CD4-positive, alpha-beta T cell (primary cell): ENCODE measurements at places on chromosomes 1 and 21. TPM values are rescaled to one million over a fixed set of nuclear protein-coding genes. Genes with fewer than 3 reads are reported as not detected.

DNA sequence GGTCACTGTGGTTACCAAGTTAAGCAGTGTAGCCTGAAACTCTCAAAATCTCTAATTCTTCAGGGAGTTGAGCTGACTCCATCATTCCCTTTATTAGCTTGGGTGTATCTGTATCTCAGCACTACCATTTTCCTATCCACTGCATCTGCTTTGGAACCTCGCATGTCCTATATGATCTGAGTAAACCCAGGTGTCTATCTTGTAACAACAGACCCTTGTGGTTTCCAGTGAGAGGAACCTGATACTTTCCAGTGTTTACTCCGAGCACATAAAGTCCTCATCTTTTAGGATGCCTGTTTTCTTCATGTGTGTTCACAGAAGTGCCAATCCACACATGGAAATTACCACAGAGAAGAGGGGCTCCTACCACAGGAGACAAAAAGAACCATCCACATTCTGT is 650.4 kb downstream of the LMO4 start:
- H3K27me3 ChIP-seq, result no peaks in the 10 kb centered on the region
- no peak overlapping the region for H3K4me3 ChIP-seq
- H3K36me3 ChIP-seq, result no peaks in the 10 kb centered on the region
- no peaks in the 10 kb centered on the region for H3K4me1 ChIP-seq

SEMA4A gene
- 10.1 TPM for total RNA-seq

GRCh38 chr1:14421977-14422609 is 176.4 kb upstream of the KAZN start:
- no peaks in the 10 kb centered on the region for H3K4me1 ChIP-seq
- H3K27ac ChIP-seq, result no peak overlapping the region
- no peaks in the 10 kb centered on the region for H3K27me3 ChIP-seq
- DNase-seq, result no peak

GRCh38 chr1:182164273-182164672 is 102.8 kb upstream of the ZNF648 start:
- no peaks in the 10 kb centered on the region for H3K36me3 ChIP-seq
- H3K27ac ChIP-seq, result no peak overlapping the region
- no peak overlapping the region for H3K4me3 ChIP-seq
- no peaks in the 10 kb centered on the region for H3K4me1 ChIP-seq
- DNase-seq, result no peak

- no peaks in the 10 kb centered on the region for H3K27me3 ChIP-seq
- no peaks in the 10 kb centered on the region for H3K36me3 ChIP-seq
- H3K4me3 ChIP-seq, result no peak overlapping the region
- H3K27ac ChIP-seq, result no peak overlapping the region
- no peaks in the 10 kb centered on the region for H3K4me1 ChIP-seq
- DNase-seq, result no peak
These were observed 27.0 kb upstream of the TIAM1 start for GRCh38 chr21:31370893-31371544.

PGBD2 gene
- 0.85 TPM for total RNA-seq

- H3K4me3 ChIP-seq, result no peak overlapping the region
- H3K27ac ChIP-seq, result no peak overlapping the region
- peaks cover 17% of the 10 kb centered on the region for H3K4me1 ChIP-seq
- DNase-seq, result no peak
- H3K27me3 ChIP-seq, result no peaks in the 10 kb centered on the region
These were observed 2.7 kb downstream of the DISP1 start for GRCh38 chr1:222817529-222817928.

GRCh38 chr1:87638636-87639035 is 310.0 kb downstream of the LMO4 start:
- no peak for DNase-seq
- no peaks in the 10 kb centered on the region for H3K27me3 ChIP-seq
- no peaks in the 10 kb centered on the region for H3K36me3 ChIP-seq
- no peak overlapping the region for H3K27ac ChIP-seq
- no peak overlapping the region for H3K4me3 ChIP-seq

- no peak overlapping the region for H3K27ac ChIP-seq
- no peaks in the 10 kb centered on the region for H3K4me1 ChIP-seq
- no peak overlapping the region for H3K4me3 ChIP-seq
- no peak for DNase-seq
- H3K36me3 ChIP-seq, result no peaks in the 10 kb centered on the region
- no peaks in the 10 kb centered on the region for H3K27me3 ChIP-seq
These were observed 149.3 kb downstream of the HUNK start for GRCh38 chr21:32022146-32022545.

DNA sequence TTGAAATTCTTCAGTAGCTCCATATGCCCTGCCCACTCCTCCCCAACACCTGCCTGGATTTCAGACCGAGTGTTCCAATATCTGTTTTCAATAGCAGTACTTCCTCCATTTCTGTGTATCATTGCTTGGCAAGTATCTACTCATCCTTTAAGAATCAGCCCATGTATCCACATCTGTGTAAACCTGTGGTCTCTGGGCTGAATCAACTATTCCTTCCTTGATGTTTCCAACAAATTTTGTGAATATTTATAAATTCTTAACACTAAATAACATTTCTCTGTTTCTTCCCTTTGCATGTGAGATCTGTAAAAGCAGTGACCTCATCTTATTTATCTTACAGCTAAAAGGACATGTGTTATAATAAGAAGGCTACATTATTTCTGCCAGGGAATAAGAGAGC is 26.0 kb upstream of the UAP1 start:
- DNase-seq, result no peak
- H3K27ac ChIP-seq, result no peak overlapping the region
- H3K27me3 ChIP-seq, result no peaks in the 10 kb centered on the region
- H3K4me3 ChIP-seq, result no peak overlapping the region
- no peaks in the 10 kb centered on the region for H3K36me3 ChIP-seq
